ENCODE measurements at places on chromosomes 1 and 21.

DNA sequence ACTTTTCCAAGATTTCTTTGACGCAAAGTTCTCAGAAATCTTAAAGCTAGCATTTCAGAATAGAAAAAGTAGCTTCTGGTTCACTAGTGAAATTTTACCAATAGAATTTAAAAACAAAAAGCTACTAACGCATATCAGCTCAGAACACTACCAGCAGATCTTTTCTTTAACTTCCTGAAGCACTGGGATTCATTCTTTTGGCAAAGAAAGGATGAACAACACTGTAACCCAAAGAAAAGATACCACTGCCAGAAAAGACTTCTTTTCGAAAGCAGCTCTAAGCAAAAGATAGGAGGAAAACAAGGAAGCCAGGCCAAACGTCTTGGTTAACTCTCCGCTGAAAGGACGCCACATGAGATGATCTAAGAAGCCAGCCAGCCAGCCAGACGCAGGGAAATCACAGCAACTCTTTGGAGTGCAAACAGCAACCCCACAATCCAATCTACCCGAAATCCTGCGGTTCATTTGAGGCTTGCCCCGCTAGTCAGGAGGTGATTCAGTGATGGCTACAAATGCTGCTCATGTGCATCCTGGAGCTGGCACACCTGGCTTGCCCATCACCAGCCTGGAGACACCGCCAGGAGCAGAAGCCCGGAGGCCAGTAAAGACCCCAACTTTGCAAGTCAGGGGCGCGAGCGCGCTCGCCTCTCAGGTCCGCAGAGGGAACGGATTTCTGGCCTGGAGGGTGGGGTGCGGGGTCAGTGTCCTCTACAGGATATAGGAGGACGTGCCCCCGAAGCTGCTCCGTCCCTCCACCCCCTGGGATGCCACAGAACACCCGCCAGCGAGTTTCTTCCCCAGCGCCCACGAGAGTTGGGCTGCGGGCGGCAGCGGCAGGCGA is 812 bp downstream of the NBPF1 start:
- DNase-seq: peak; percentile 42

GRCh38 chr1:51301844-51302162 is 28.6 kb downstream of the TTC39A start:
- DNase-seq: no peak

GRCh38 chr1:86489242-86489878 is 20.6 kb downstream of the CLCA1 start:
- DNase-seq: no peak

- DNase-seq: no peak
These were observed 2.4 kb upstream of the TAF1A start for GRCh38 chr1:222592171-222592570.

GRCh38 chr1:213050745-213051126 is 305 bp upstream of the RPS6KC1 start:
- DNase-seq: no peak

DNA sequence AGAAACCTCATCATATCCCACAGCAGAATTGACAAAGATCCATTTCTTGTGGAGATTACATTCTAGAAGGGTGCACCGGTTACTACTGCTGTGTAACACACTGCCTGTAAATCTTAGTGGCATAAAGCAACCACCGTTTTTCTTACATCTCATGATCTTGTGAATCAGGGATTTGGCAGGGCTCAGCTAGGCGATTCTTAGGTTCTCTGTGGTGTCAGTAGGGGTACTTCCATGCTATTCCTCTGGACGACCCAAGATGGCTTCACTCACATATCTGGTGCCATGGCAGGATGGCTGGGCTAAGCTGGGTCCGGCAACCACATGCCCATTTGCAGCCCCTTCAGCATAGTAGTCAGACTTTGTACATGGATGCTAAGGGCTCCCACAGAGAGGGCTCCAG is 179.8 kb upstream of the TMEM51 start:
- DNase-seq: no peak

- DNase-seq: no peak
These were observed 50.1 kb upstream of the ARID1A start for GRCh38 chr1:26645734-26646133.

GRCh38 chr1:103084181-103084580 is 24.1 kb downstream of the COL11A1 start:
- peak; percentile 58 for DNase-seq

- DNase-seq: no peak
These were observed 48.4 kb downstream of the LRRC53 start for GRCh38 chr1:74464037-74464436.

- no peak for DNase-seq
These were observed 142.9 kb downstream of the DHRS3 start for GRCh38 chr1:12475101-12475500.

DNA sequence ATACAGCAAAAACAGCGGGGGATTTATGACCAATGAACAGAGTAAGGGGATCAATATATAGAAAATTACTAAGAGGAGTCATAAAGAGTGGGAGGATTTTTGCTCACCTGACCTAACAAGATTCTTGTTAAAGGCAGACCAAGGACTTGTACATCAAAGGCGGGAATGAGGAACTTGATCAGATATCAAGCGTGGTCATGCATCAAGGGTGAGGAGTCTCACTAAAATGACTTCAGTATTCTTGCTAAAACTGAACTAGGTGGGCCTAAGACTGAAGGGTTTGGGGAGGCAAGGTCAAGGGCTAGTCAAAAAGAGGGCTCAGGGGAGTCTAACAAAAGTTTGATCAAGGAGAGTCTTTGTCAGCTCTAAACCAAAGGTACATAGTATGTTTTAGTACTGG is 2.1 kb downstream of the MOV10 start:
- no peak for DNase-seq

Data from NCI-H446 treated with DMSO at 0.1 percent for 48 hours (cell line).